ENCODE measurements at places on chromosomes 13 and 19.

DNA sequence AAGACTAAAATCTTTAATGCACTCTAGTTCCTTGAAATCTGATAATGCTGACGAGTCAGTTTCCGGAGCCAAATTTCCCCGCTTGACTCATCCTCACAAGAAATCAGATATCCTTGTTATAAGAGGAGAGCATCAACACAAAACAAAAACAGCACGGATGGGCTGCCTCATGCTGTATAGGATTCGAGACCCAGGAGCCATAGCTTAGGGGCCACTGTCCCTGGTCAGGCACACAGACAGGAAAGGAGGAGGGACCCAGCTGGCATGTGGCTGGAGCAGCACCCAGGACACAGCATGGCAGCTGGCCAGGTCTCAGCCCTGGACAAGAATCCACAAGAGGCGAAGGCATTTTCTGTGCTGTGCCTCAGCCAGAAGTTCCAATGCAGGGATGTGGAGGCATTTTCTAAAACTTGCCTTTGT is 110.2 kb upstream of the SPATA13 start:
- no peak for DNase-seq

- DNase-seq, result no peak
Measured at GRCh38 chr19:1112268-1113029, 8.7 kb downstream of the GPX4 start.

DNA sequence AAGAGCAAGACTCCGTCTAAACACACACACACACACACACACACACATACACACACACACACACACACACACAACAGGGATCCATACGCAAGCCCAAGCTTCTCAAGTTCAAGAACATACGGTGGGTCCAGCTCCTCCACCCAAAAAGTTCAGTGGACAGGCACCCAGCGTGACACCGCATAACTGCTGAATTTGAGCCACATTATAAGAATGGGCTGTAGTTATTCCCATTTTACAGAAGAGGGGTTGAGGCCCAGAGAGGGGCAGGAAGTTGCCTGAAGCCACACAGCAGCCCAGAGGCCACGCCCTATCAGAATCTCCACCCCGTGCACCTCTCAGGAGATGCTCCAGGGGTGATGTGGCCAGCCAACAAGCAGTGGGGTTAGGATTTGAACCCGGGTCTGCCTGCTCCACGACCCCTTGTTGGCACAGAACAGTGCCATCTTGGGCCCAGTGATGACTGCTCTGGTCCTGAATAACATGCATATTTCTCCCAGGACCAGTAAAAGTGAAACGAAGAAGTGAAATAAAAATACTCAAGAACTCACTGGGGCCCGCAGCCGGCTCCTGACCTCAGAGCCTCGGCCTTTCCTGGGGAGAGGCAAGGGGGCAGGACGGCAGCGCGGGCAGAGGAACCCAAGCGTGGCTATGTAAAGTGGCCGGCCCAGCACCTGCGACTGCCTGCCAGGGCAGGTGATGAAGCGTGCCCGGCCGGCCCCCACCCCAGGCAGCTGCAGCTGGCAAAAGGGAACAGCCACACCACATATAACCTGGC is 61.9 kb downstream of the AP1M1 start:
- peak; percentile 84 for DNase-seq

DNA sequence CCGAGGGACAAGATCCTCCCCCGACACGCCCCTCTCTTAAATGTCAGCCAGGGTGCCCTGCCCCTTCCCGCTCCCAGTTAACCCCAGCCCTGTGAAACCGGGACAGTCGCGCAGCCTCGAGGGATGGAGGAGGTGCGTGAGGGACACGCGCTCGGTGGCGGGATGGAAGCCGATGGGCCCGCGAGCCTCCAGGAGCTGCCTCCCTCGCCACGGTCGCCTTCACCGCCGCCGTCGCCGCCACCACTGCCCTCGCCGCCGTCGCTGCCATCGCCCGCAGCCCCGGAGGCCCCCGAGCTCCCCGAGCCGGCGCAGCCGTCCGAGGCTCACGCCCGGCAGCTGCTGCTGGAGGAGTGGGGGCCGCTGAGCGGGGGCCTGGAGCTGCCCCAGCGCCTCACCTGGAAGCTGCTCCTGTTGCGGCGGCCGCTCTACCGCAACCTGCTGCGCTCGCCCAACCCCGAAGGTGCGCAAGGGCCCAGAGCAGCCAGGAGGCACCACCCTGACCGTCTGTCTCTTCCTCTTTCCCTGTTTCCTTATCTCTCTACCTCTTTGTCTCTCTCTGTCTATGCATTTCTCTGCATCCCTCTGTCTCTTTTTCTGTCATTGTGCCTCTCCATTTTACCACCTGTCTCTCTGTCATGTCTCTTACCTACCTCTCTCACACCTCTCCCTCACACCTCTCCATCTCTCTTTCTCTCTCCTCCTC is at the start of gene NCCRP1:
NCCRP1 (plus strand) TSS at position 105 of the 703 bp plus-strand sequence; CDS start at position 124, 19 bp downstream.
- no peak for DNase-seq
